ENCODE measurements at places on chromosomes 4 and X.

- no peak for DNase-seq
Observed at GRCh38 chr4:123651066-123651465, 254.5 kb downstream of the SPRY1 start.

DNA sequence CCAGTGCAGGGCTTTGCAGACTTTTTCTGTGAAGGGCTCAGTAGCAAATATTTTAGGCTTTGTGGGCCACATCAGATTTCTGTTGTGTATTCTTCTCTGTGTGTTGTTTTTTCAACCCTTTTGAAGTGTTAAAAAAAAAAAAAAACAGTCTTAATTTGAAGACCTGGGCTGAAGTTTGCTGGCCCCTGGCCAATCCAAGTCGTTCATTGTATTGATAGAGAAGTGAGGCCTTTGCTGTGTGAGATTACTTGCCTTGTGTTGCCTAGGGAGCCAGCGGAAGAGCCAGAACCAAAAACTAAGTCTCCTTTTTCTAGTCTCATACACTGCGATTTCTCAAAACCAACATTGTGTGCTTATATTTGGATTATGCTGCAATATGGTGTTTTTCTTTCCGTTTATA, 46.9 kb downstream of the MTM1 start:
- no peak for DNase-seq

- no peak for DNase-seq
Observed at GRCh38 chr4:45629717-45630116, 494.1 kb downstream of the GABRG1 start.

DNA sequence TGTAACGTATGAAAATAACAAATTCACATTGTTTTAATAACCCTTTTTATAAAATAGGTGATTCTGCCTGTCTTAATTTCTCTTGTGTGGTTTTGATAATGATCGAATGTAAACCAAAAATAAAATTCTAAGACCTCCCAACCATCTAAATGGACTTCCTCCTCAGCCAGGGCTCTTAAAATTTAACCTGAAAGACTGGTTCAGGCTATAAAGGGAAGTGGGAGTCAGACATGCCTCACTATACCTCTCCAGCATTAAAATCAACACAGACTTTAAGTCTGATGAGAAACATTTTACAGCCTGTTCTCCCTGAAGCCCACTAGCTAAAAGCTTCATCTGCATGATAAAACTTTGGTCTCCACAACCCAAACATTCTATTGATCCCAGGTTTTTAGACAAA, 97.6 kb upstream of the STIM2 start:
- no peak for DNase-seq

GRCh38 chrX:150813922-150814321, 84.5 kb downstream of the CD99L2 start:
- DNase-seq: no peak

DNA sequence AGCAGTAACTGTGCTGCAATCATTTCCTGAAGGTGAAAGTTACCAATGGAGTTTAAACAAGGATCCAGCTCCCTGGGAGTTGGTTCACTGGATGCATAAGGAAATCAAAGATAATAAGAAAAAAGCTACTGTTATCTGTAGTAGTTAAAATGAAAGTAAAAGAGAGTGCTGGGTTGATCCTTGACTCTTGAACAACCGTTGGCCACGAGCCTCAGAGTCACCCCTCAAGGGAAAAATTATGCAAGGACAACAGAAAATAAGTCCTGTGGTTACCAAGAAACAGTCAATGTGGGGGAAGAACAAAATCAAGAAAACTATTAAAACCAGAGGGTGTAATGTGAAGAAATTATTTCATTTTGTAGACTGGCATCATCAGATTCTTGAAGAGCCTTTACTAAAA, 49.7 kb upstream of the DDIT4L start:
- DNase-seq: no peak

DNA sequence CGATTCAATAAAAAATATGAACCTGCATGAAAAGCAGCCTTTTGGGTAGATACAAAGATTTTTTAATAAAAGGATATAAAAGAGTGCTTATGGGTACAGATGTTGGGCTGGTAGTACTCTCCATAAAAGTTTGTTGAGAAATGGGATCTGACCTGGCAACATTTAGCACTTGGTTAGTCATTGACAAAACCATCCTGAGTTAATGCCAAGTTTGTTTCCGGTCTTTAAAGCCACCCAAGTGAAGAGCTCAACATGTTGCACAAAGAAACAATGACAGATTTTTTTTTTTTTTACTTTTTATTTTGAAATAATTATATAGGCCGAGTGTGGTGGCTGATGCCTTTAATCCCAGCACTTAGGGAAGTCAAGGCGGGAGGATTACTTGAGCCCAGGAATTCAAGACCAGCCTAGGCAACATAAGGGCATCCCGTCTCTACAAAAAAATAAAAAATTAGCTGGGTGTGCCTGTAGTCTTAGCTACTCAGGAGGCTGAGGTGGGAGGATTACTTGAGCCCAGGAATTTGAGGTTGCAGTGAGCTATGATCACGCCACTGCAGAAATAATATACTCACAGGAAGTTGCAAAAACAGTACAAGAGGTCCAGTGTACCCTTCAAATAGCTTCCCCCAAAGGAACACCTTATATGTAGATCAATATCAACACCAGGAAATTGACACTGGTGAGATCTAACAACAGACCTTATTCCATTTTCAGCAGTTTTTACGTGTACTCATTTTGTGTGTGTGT, 16.6 kb downstream of the CHST7 start:
- DNase-seq: no peak

DNA sequence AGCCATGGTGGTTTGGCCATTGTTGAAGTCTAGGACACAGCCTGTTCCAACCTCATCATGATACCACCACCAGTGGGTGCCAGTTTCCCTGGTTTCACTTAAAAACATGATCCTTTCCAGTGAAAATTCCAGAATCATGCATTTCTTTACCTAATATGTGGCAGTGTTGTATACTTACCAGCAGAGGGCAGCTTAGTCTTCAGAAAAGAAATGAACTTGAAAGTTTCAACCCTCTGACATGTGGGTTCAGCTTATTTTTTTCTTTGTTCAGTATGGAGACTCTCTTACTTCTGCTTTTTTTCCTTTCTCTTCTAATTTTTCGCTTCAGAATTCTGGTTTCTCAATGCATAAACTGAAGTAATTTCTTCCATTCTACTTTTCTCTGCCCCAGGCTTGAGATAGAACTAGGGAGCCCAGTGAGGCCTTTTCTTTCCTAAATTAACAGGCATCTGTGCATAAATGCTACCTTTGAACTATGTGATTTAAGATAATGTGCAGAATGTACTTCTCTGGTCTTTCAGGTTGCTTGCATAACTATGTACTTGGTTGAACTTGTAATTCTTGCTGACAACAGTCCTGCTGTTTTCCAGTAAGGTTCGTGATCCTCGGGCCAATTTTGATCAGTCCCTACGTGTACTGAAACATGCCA, 10.7 kb downstream of the LIAS start:
- peak; percentile 82 for DNase-seq

GRCh38 chr4:54539500-54540029, 118.2 kb upstream of the KIT start:
- DNase-seq: peak; percentile 42

DNA sequence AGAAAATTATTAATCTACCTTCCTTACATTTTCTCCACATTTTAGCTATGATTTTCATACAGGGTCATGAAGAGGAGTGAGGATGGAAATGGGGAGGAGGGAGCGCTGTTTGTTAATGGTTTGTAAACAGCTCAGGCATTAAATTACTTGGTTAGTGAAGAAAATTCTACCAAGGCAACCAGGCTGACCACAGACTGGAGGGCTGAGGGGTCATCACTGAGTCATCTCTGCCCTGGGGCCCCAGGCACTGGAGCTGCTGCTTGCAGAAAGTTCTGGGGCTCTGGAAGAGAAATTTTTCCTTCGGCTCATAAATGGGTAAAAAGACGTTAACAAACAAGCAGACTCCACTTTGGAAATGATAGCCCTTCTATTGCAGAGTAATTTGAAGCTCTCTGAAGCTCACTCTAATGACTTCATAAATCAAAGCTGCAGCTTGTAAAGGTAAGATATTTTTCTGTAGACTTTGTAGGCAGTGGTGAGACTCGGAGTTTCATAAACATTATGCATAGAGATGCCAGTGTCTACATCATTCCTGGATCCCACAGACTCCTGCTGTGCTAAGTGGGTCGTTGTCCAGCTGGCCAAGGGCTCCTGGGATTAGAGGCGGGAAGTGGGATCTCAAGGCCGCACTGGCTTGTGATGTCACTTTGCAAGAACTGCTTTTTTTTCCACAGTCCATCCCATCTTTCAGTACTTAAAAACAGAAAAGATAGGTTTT, 159.6 kb downstream of the PTTG2 start:
- DNase-seq: no peak

DNA sequence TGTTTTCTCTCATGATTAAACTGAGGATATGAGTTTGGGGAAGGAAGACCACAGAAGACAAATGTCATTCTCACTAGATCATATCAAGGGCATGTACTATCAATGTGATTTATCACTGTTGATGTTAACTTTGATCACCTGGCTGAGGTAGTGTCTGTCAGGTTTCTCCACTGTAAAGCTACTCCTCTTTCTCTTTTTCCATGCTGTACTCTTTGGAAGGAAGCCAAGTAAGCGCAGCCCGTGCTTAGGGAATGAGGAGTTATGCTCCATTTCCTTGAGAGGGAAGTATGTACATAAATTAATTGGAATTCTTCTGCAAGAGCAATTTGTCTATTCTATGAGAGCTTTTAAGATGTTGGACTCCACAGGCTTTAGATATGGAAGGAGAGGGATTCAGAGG, 4.0 kb upstream of the KANTR start:
- no peak for DNase-seq

- no peak for DNase-seq
Observed at GRCh38 chr4:169272265-169272886, 1.6 kb upstream of the SH3RF1 start.

- no peak for DNase-seq
Observed at GRCh38 chr4:102333787-102334186, 11.5 kb downstream of the SLC39A8 start.

DNA sequence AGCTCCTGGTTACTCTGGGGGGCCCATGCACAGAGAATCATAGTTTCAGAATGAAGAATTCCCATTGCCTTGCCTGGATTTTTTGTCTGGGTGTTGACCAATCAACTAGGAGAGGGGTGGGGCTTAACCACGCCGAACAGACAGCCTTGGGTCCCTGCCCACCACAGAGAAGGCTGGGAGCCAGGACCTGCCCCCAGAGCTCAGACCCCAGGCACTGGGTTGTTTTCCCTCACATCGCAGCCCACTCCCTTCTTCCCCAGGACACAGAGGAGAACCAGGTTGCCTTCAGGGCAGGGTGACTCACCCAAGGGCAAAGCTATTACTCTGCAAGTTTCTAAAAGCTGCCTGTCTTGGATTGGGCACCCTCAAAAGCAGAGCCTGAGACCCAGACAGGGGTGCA, 23.3 kb upstream of the CRMP1 start:
- DNase-seq: no peak

DNA sequence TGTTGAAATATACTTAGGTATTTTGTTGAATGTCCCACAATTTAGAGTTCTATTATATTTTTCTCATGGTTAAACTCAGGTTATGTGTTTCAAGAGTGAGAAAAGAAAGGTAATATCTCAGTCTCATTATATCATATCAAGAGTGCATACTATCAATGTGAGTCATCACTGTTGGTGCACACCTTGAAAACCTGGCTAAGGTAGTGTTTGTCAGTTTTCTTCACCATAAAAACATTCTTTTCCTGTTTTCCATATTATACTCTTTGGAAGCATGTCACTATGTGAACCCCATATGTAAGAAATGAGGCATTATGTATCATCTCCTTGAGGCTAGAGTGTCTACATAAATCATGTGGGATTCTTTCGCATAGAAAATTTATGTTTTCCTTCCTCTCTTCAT, 307.6 kb upstream of the CTSO start:
- DNase-seq: no peak

DNA sequence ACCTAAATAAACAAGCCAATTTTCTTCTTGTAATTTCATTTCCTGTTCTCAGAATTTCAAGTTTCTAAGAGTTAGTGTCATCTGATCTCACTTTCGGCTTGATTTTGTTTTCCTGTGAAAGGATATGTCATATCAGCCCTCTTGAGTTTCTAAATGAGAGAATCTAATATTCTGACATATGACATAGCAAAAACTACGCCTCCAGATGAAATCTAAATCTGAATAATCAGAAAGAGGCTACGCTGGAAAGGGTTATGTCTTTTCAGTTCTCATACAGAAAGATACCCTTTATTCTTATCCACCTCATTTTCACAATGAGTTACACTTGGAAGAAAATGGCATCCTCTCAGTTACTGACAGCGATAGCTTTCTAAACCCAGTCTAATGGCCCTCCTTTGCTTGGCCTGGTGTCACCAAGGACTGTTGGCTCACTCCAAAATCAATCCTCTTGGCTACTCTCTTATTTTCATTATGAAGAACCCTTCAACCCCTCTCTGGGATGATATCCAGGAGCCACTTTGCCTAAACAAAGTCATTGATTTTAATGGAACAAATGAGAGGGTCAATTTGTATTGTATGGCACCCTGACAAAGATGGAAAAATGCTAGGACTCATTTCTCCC, 65.6 kb downstream of the ASB9 start:
- no peak for DNase-seq

DNA sequence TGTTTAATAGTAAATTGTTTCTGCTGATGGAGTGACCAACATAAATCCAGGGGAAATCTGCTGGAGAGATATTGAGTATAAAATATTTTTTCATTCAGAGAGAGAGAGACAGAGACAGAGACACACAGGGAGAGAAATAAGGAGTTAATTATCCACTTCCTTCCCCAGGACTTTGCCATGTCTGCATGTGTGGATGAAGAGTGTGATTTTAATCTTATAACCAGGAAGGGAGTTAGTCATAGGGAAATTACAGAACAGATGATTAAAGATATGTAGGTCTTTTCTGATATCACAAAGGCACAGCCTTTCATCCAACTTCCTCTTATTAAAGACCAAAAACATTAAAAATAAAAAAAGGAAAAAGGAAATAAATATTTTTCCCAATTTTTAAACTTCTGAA, 526.3 kb downstream of the SPRY1 start:
- peak; percentile 69 for DNase-seq

DNA sequence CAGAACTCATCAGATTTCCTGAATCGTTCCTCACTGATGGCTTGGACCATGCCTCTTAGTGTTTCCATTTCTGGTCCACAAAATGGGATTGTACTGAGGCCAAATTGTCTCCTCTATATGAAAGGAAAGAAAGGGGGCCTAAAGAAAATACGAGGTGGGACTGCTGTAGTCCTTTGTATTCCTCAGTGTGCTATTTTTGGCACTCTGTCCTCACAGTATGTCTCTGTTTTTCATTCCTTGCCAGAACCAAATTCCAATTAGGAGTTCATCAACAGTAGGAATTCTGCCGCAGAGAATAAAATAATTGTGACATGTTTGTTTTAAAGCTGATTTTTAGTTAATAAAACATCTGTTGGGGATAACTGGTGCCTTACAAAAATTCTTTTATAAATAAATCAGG, 515.7 kb downstream of the SMARCA1 start:
- no peak for DNase-seq

DNA sequence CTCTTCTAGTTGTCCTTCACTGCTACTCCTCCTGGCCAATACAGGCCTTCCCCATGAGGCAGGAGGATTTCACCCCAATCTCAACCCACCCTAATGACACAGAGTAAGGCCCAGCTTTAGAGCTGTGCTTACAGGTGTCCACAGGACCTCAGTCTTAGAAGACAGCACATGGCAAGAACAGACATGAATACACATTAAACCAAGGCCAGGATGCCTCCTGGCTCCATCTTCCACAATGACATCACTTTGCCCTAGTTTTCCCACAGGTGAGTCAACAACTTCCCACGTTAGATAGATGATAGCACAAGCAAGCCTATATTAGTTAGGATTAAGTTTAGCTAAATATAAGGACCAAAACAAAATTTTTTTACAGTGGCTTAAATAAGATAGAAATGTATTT, 63.8 kb upstream of the NOCT start:
- no peak for DNase-seq

GRCh38 chr4:21544415-21544814, 404.2 kb downstream of the KCNIP4 start:
- DNase-seq: no peak
